ENCODE measurements at places on chromosomes 5 and 9. TPM values are rescaled to one million over a fixed set of nuclear protein-coding genes. Genes with fewer than 3 reads are reported as not detected.

DNA sequence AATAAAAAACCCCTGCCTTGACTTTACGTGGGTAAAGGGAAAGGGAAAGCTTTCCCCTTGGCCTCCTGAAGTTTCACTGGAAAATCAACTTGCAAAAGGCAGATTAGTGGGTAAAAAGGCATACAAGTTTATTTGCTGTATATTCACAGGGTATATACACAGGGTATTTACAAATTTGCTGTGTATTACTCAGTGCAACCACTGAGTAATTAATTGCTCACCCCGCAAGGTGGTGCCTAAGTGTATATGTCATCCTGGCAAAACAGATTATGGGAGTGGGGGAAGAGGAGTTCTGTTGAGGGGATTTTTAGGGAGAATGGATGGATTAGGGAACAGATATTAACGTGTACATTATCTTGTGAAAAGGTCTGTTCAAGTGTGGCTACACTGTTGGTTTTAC is 7.1 kb upstream of the RARS1 start:
- H3K4me3 ChIP-seq, result no peak overlapping the region
- no peak for DNase-seq
- no peak overlapping the region for H3K27ac ChIP-seq
- H3K27me3 ChIP-seq, result no peaks in the 10 kb centered on the region
- no peaks in the 10 kb centered on the region for H3K36me3 ChIP-seq

- no peak overlapping the region for H3K4me3 ChIP-seq
- no peaks in the 10 kb centered on the region for H3K36me3 ChIP-seq
- peak; percentile 65 for DNase-seq
- H3K4me1 ChIP-seq, result peaks cover 43% of the 10 kb centered on the region
Observed at GRCh38 chr5:141521244-141521781, 32.4 kb downstream of the PCDHGC5 start.

- H3K27me3 ChIP-seq, result no peaks in the 10 kb centered on the region
- H3K4me3 ChIP-seq, result no peak overlapping the region
- H3K36me3 ChIP-seq, result no peaks in the 10 kb centered on the region
- H3K27ac ChIP-seq, result no peak overlapping the region
- H3K4me1 ChIP-seq, result no peaks in the 10 kb centered on the region
- DNase-seq, result no peak
Observed at GRCh38 chr5:178531786-178532185, 58.4 kb downstream of the COL23A1 start.

Gene HK3
- total RNA-seq, result 37.4 TPM

Gene CDH18
- 4.1 TPM for total RNA-seq

- H3K27me3 ChIP-seq, result no peaks in the 10 kb centered on the region
- no peak overlapping the region for H3K4me3 ChIP-seq
- no peaks in the 10 kb centered on the region for H3K4me1 ChIP-seq
Observed at GRCh38 chr5:44535621-44536020, 146.4 kb upstream of the FGF10 start.

DNA sequence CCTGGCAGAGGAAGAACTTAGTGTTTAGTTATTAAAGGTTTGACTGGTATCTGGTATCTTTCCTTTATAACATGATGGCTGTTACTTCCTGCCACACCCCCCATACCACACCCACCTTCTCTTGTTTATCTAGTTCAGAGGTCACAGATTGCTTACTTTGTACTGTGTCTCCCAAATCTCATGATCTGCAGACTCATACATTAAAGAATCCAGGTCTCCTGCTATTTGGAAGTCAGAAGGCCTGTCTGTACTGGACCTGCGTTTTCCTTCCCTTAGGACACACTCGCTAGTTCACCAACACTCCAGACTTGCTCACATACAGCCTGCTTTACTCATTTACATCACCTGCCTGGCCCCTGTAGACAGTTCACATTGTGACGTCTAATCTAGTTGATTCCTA is 39.3 kb downstream of the NUDT12 start:
- H3K27me3 ChIP-seq, result no peaks in the 10 kb centered on the region
- H3K4me1 ChIP-seq, result no peaks in the 10 kb centered on the region
- DNase-seq, result no peak
- H3K4me3 ChIP-seq, result no peak overlapping the region

Gene PAPPA
- 9.4 TPM for total RNA-seq

Gene ADAMTS16
- total RNA-seq, result 0.31 TPM

GRCh38 chr9:94083384-94083783 is 880 bp upstream of the PTPDC1 start:
- H3K27me3 ChIP-seq, result no peaks in the 10 kb centered on the region
- H3K4me3 ChIP-seq, result no peak overlapping the region
- H3K36me3 ChIP-seq, result no peaks in the 10 kb centered on the region
- no peak for DNase-seq
- no peaks in the 10 kb centered on the region for H3K4me1 ChIP-seq
- no peak overlapping the region for H3K27ac ChIP-seq

GRCh38 chr5:120326651-120327050 is 137.4 kb upstream of the PRR16 start:
- no peak overlapping the region for H3K27ac ChIP-seq
- DNase-seq, result no peak
- H3K36me3 ChIP-seq, result no peaks in the 10 kb centered on the region
- H3K4me1 ChIP-seq, result no peaks in the 10 kb centered on the region
- no peak overlapping the region for H3K4me3 ChIP-seq

GRCh38 chr5:36334315-36334714 is 32.6 kb upstream of the RANBP3L start:
- H3K27me3 ChIP-seq, result no peaks in the 10 kb centered on the region
- H3K36me3 ChIP-seq, result no peaks in the 10 kb centered on the region
- no peak overlapping the region for H3K27ac ChIP-seq
- no peak for DNase-seq
- no peaks in the 10 kb centered on the region for H3K4me1 ChIP-seq

Gene PDE8B
- total RNA-seq, result 6.8 TPM

DNA sequence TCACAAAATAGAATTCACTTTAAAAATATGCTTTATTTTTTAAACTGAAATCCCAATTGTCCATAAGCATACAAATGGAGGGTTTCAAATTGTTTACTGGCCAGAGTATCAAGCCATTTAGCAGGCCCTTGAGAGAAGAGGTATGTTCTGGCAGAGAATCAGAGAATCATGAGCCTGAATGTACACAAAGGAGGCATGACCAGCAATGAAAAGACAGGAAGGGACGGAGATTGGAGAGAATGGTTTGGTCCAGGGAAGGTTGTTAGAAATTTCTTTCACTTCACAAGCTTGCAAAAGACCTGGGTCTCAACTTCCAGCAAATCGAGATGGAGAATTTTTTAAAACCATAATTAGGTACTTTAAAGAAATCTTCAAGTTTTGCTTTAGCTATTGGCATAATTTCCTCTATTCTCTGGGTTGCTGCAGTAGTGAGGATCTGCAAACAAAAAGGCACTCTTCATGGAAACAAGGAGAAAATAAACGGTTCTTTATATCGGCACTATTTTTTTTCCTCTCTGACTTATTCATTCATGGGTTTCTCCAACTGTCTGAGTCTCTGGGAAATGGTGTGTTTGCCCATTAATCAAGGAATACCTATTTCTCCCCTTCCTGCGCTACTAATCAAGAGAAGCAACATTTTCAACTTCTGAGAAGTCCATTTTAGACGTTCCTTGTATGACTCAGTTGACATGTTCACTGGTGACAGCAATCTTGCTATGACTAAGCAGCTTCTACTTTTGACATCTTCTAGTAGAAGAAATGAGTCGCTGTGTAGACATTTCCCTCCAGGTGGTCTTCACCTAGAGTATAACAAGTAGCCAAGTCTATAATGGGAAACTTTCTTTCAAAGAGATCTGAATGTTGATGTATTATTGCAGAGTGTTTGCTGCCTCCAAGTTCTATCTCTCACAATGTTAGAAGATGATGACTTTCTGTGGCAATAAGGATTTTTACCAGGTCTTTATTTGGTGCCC is 23.1 kb upstream of the ERCC6L2 start:
- no peaks in the 10 kb centered on the region for H3K4me1 ChIP-seq
- no peaks in the 10 kb centered on the region for H3K27me3 ChIP-seq
- no peaks in the 10 kb centered on the region for H3K36me3 ChIP-seq
- H3K27ac ChIP-seq, result no peak overlapping the region

- H3K4me1 ChIP-seq, result peaks cover 13% of the 10 kb centered on the region
- H3K4me3 ChIP-seq, result no peak overlapping the region
- no peaks in the 10 kb centered on the region for H3K36me3 ChIP-seq
- no peak for DNase-seq
Observed at GRCh38 chr5:95643152-95643551, 3.4 kb upstream of the RFESD start.

GRCh38 chr5:175235251-175235960 is 208.6 kb downstream of the DRD1 start:
- no peak for DNase-seq
- no peaks in the 10 kb centered on the region for H3K4me1 ChIP-seq
- no peaks in the 10 kb centered on the region for H3K36me3 ChIP-seq
- H3K4me3 ChIP-seq, result no peak overlapping the region
- H3K27me3 ChIP-seq, result no peaks in the 10 kb centered on the region

- no peak overlapping the region for H3K27ac ChIP-seq
- H3K4me1 ChIP-seq, result no peaks in the 10 kb centered on the region
- H3K4me3 ChIP-seq, result no peak overlapping the region
- no peaks in the 10 kb centered on the region for H3K36me3 ChIP-seq
- DNase-seq, result no peak
Observed at GRCh38 chr5:137203011-137203632, 296.0 kb downstream of the SPOCK1 start.

Gene RORB
- 7.5 TPM for total RNA-seq

Gene CCDC183
- total RNA-seq, result 0.46 TPM

DNA sequence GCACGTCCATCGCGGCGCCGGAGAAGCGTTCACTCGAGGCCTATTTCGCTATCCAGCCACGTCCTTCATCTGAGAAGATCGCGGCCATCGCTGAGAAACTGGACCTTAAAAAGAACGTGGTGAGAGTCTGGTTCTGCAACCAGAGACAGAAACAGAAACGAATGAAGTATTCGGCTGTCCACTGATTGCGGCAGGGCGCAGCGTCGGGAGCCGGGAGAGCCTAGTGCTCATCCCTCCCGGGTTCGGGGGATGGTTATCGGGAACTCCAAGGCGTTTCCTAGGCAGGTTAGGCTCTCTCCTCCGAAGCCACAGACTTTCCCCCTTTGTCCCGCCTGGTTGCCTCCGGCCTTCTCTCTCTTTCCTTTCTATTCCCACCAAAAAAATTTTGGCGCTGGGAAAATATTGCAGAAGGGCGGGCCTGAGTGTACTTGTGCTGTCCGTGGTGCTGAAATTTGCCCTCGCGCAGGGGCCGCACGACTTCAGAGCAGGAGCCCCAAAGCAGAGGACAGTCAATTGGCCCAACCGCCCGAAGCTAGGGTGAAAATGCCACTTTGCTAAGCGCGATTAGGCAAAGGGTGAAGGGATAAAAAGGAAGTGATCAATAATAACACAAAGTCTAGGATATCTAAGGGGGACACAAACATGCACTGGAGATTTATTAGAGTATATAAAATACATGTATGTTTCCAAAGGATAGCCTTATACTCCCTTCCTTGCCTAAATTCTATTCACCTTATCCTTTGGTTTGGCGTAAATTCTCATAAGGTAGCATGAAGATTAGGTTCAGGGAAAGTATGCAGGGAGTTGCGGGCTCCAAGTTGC is 1.8 kb downstream of the POU4F3 start:
- DNase-seq, result peak; percentile 72
- H3K36me3 ChIP-seq, result no peaks in the 10 kb centered on the region
- H3K27ac ChIP-seq, result no peak overlapping the region
- H3K4me1 ChIP-seq, result peaks cover 4% of the 10 kb centered on the region
- H3K4me3 ChIP-seq, result no peak overlapping the region
- H3K27me3 ChIP-seq, result peaks cover 95% of the 10 kb centered on the region

All from adrenal gland (tissue), 19 donors.